ENCODE measurements at places on chromosomes 11 and 22.
A peak's percentile ranks its signal among the peaks of the same experiment; 100 is the strongest.

DNA sequence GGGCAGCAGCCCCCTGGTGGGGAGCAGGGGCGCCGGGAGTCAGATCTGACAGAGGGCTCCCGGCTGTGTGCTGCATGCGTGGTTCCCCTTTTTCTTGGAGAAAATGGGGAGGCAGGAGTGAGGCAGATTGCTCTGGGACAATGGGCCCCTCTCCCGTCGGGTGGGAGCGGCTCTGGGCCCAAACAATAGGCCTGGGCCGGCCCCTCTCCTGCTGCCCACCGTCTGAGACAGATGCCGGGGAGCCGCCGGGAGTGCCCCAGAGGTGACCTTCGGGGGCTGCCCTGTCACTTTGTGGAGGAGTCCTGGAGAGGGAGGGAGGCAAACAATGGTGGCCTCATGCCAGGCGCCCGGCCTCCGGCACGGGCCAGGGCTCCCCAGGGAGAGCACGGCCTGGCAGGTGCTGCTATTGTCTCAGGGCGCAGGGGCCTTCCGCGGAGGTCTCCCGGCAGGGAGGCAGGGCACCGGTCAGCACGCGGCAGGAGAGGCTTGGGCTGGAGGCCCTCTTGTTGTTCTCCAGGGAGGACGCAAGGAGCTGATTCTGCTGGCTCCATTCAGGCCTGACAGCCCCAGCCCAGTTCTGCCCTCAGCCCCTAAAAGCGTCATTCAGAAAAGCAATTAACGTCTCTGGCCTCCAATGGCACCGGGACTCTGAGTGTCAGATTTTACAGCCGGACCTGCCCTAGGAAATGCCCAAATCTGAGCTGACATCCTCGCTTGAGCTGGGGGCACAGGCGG is 44.8 kb downstream of the SMIM38 start:
- no peak for DNase-seq

- DNase-seq: no peak
Observed at GRCh38 chr11:32184041-32184722, 93.3 kb downstream of the RCN1 start.

DNA sequence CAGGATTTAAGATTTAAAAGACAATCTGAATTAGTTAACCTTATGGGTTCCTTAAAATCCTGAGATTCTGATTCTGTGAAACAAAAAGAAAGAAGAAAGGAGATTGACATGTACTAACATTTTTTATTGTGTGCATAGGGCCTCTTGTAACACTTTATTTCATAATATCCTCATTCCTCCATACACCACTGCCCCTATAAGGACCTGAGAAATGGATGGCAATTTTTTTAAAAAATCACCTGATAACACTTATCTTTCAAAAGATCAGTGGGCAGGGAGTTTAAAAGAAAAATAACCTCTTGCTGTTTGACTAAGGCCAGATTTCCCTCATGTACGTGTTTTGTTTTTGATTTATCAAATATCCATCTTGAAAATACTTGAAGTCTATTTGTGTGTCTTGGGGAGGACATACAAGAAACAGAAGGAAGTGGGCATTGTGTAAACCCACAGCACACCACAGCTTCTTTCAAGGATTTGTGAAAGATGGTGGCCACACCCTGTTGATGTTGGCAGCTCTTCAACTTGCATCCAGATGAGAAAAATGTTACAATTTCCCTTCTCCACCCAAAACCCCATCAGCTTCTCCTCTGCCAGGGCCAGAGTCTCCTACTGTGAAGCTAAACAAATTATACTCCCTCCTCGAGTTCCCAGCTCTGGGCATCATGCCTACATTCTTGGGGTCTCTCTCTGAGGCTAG is 35.0 kb upstream of the MPEG1 start:
- DNase-seq: no peak

DNA sequence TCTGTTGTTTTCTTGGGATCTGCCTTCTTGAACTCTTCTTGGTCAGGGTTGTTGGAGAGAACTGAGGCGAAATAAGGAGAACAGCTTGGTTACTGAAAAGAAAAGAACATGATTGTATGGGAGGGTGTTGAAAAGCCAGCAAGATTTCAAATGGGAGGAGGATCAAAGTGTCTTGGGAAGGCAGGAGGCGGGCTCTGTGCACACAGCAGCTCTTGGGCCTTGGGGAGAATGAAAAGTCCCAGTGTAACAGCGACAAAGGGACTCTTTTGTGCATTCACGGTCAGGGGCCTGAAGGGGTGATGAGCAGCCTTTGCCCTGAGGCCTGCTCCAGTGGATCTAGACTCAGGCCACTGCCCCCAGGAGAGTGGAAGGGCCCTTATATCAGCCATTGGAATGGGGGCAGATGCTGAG is 135.4 kb downstream of the ADAMTS15 start:
- DNase-seq: no peak

DNA sequence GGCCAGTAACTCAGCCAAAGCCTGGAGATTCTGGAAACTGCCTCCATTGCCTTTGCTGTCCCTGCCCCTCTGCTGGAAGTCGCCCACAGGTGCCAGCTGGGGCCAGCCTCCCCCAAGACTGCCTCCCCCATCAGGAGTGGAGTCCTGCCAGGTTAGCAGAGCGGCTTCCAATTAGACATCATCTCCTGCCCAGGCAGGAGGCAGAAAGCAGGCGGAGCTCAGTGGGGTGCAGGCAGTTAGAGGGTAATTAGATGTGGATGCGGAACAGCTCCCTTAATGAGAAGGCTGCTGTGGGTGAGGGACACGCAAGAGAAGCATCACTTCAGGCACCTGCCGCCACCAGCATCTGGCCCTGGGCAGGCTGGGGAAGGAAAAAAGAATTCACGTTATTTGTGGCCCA is 90.9 kb upstream of the TP53I11 start:
- no peak for DNase-seq

GRCh38 chr11:131518305-131518838 is 148.0 kb downstream of the NTM start:
- no peak for DNase-seq

- peak; percentile 55 for DNase-seq
Observed at GRCh38 chr11:68825571-68825970, 16.1 kb downstream of the CPT1A start.

DNA sequence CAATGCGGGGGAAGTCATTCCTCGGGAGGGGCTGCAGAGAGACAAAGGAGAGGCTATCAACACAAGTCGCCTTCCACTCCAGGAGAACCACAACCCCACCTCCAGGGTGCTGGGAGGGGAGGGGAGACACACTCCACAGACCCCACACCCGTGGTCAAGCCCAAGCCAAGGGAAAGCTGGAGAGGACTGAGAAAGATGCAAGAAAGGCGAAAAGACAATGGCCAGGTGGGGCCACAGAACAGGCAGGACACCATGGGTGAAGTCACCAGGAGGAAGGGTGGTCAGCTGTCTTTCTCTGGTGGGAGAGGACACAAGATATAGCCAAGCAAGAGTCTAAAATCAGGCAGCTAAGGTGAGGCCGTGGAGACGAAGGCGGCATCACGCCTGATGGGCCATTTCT is 16.0 kb downstream of the HDHD5 start:
- no peak for DNase-seq

DNA sequence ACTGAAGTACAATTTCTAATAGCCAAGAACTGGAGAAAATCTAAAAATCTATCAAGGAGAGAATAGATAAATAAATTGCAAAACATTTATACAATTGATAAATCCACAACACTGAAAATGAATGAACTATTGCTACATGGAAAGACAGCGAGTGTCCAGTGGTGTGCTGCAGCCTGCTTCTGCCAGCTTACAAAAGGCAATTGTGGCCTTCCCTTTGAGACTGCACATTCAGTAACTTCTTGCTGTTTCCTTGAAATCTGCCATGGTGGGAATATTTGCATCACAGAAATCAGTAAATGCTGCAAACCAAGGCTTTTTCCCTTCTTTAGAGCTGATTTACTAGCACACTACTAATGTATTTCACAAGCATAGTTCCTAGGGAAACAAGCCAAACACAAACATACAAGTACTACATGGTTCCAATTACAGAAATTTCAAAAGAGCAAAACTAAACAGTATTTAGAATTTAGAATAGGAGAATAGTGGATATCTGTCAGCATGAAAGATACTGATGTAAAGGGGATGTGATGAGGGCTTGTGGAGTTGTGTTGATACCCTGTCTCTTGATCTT is 76.9 kb upstream of the TRIM77 start:
- no peak for DNase-seq

- no peak for DNase-seq
Observed at GRCh38 chr22:29480512-29481264, 670 bp downstream of the NEFH start.

DNA sequence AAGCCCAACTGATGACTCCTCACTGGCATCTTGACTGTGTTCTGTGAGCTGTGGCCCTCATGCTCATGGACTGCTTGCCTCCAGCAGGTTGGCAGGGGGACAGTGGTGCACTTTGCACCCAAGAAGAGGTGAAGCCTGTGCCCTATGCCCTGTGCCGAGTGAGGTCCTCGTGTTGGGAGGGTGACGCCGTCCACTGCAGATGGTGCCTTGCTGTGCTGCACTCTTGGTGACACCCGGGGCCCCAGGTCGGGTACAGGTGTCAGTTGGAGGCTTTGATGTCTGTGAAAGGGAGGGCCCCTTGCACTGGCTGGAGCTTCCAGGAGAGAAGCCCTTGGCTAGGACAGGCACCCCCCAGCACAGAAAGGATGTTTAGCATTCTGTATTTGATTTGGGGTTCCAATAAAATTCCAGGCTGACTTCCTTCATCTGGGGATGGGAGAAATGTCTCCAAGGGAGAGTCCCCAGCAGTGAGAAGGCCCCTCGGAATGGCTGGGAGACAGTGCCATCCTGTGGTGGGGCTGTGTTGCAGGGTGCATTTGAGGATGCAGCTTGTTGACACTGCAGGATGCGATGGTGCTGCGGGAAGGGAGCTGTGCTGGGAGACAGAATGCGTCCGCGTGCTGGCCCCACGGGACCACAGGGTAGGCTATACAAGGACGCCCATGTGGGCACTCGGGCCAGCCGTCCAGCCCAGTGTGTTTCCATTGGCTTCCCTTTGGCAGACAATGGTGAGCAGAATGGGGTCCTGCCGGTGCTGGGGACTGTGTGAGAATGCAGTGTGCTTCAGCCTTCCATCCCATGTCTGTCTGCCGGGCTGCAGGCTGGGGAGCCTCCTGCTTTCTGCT is 2.5 kb upstream of the ZDHHC8 start:
- DNase-seq: no peak
